ENCODE measurements at places on chromosomes 7 and 10. TPM values are rescaled to one million over a fixed set of nuclear protein-coding genes. Genes with fewer than 3 reads are reported as not detected.

- no peaks in the 10 kb centered on the region for H3K27me3 ChIP-seq
- H3K27ac ChIP-seq = no peak overlapping the region
- no peaks in the 10 kb centered on the region for H3K36me3 ChIP-seq
- DNase-seq = no peak
- H3K4me1 ChIP-seq = no peaks in the 10 kb centered on the region
- no peak overlapping the region for H3K4me3 ChIP-seq
Measured at GRCh38 chr10:34869135-34869836, 54.2 kb upstream of the PARD3 start.

- no peaks in the 10 kb centered on the region for H3K27me3 ChIP-seq
- no peaks in the 10 kb centered on the region for H3K36me3 ChIP-seq
- DNase-seq = peak; percentile 52
- peak overlapping the region; percentile 98 for H3K27ac ChIP-seq
- peak overlapping the region; percentile 37 for H3K4me3 ChIP-seq
- no peaks in the 10 kb centered on the region for H3K4me1 ChIP-seq
Measured at GRCh38 chr10:117537904-117538524, 4.5 kb upstream of the EMX2 start.

FFAR4 gene
- not detected for total RNA-seq

GPR37 gene
- total RNA-seq = 0.70 TPM

GRCh38 chr10:132144086-132144485, 42.7 kb upstream of the DPYSL4 start:
- no peaks in the 10 kb centered on the region for H3K4me1 ChIP-seq
- H3K27ac ChIP-seq = no peak overlapping the region
- no peak for DNase-seq
- no peak overlapping the region for H3K4me3 ChIP-seq

GIMAP5 gene
- 22.6 TPM for total RNA-seq

GRCh38 chr10:75418293-75418692, 13.1 kb upstream of the LRMDA start:
- H3K36me3 ChIP-seq = no peaks in the 10 kb centered on the region
- no peaks in the 10 kb centered on the region for H3K4me1 ChIP-seq
- H3K27me3 ChIP-seq = no peaks in the 10 kb centered on the region
